ENCODE measurements at places on chromosomes 5 and 9.

- DNase-seq, result no peak
Observed at GRCh38 chr5:116998024-116998423, 423.4 kb upstream of the SEMA6A start.

DNA sequence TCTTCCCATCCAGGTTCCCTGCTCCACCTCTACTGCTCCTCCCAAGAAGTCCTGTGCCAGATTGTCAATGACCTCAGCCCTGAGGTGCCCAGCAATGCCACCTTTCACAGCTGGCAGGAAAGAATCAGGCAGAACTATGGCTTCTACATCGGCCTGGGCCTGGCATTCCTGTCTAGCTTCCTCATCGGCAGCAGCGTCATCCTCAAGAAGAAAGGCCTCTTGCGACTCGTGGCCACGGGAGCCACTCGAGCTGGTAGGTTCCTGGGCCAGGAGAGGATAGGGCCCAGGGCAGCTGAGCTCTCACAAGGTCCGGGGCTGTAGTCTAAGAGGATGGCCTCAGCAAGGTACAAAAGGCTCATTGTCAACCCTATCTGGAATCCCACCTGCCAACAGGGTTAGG, 3.1 kb downstream of the NIPAL4 start:
- no peak for DNase-seq

GRCh38 chr9:111874500-111874899, 22.1 kb upstream of the UGCG start:
- DNase-seq, result no peak

DNA sequence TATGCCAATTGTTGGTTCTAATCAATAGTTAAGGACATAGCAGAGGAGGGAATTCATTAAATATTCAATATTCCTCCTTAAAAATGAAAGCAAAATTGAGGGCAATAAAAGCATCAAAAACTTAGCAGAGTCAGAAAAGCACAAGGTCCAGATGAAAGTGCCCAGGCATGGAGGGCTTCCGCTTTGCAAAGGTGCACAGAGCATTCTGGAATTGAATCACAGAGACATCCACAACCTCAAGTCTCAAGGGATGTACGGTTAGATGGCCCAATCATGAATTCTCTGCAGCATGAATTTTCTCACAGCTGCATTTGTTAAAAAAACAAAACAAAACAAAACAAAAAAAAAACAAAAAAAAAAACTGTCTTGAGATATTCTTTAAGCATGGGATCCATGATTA, 253.7 kb downstream of the SPOCK1 start:
- no peak for DNase-seq
